Nucleus accumbens (tissue), 56 donors: ENCODE measurements at places on chromosomes 12 and 14.
A peak's percentile ranks its signal among the peaks of the same experiment; 100 is the strongest.

- DNase-seq: no peak
These were observed 5.9 kb downstream of the SDR9C7 start for GRCh38 chr12:56928262-56928661.

DNA sequence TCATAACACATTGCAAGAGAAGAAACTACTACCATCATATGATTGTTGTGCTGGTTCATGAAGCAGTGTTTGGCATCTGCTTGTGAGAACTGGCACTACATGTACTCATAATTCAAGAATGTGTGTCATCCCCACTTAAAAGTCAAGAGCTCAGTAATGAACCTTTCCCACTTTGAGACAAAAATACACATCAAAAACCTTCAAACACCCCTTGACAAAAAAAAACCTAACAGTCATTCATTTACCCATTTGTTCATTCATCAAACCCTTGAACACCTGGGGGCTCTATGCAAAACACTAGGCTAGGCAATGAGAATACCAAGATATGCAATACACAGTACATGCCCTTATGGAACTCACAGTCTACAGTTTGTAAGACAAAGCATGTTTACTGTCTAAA lies 40.0 kb downstream of the KIF21A start:
- no peak for DNase-seq

GRCh38 chr14:104929268-104930230 lies 4.9 kb downstream of the PLD4 start:
- DNase-seq: no peak

DNA sequence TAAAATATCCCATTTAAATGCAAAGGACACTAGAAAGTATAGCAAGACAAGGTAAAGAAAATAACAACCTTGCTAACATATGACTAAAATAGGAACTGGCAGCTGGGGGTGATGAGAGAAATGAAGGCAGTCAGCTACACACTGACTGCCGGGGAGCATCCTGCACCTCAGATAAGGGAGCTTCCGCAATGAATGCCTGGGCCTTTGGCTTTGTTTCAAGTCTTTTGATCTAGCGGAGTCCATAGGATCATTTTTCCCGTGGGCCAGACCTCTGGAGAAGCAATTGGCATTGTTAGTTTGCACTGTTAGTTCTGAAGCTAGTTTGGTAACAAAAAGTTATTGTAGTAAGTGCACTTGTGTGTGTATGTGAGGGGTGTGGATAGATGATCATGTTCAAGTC lies 639.9 kb downstream of the DIO2 start:
- no peak for DNase-seq

DNA sequence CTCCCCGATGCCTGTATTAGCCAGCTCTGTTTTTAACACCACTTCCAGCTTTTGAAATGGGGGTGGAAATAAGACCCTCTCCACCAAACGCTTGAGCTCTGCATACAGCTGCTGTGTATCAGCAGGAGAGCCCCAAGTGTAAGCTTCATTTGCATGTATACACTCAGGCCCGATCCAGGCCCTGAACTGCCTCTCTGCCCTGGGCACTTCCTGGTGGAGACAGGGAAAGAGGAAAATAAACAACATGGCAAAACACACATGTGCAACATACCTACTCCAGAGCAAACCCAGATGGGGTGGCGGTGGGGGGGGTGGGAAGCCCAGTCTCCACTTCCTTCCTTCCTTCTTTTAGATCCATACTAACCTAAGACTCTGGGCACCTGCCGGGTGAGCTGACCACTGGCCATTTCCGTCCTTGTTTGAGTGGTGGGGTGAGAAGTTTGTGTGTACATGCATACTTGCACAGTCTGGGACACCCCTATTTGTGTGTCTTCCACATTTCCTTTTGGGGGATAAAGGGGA lies 55.3 kb downstream of the RBM19 start:
- DNase-seq: no peak

DNA sequence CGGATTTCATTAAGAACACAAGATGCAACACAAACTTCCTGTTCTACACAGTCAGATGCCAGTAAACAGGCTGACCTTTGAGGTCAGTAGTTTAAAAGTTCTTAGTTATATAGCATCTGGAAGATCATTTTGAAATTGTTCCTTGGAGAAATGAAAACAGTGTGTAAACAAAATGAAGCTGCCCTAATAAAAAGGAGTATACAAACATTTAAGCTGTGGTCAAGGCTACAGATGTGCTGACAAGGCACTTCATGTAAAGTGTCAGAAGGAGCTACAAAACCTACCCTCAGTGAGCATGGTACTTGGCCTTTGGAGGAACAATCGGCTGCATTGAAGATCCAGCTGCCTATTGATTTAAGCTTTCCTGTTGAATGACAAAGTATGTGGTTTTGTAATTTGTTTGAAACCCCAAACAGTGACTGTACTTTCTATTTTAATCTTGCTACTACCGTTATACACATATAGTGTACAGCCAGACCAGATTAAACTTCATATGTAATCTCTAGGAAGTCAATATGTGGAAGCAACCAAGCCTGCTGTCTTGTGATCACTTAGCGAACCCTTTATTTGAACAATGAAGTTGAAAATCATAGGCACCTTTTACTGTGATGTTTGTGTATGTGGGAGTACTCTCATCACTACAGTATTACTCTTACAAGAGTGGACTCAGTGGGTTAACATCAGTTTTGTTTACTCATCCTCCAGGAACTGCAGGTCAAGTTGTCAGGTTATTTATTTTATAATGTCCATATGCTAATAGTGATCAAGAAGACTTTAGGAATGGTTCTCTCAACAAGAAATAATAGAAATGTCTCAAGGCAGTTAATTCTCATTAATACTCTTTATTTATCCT lies 13.5 kb downstream of the PTGER2 start:
- DNase-seq: no peak

DNA sequence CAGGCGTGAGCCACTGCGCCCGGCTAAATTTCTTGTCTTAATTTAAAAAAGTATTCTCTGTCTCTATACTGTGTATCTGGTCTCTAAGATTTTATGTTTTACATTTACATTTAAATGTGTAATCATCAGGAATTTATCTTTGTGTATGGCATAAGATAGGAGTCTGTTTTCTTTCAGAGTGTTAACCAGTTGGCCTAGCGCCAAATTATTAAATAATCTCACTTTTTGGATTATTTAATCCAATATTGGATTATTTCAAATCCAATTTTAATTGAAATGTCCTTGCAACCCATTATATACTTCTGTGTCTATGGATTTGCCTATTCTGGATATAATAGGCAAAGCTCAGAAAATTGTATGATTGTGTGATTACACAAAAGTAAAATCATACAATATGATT lies 45.0 kb downstream of the BAZ2A start:
- no peak for DNase-seq

- DNase-seq: no peak
These were observed 41.9 kb downstream of the DIP2B start for GRCh38 chr12:50546441-50547318.

GRCh38 chr12:5524116-5524768 lies 92.3 kb downstream of the NTF3 start:
- no peak for DNase-seq

GRCh38 chr12:126144603-126145002 lies 1079.4 kb downstream of the AACS start:
- DNase-seq: no peak

- DNase-seq: no peak
These were observed 2.7 kb downstream of the GAPDH start for GRCh38 chr12:6536894-6537579.

DNA sequence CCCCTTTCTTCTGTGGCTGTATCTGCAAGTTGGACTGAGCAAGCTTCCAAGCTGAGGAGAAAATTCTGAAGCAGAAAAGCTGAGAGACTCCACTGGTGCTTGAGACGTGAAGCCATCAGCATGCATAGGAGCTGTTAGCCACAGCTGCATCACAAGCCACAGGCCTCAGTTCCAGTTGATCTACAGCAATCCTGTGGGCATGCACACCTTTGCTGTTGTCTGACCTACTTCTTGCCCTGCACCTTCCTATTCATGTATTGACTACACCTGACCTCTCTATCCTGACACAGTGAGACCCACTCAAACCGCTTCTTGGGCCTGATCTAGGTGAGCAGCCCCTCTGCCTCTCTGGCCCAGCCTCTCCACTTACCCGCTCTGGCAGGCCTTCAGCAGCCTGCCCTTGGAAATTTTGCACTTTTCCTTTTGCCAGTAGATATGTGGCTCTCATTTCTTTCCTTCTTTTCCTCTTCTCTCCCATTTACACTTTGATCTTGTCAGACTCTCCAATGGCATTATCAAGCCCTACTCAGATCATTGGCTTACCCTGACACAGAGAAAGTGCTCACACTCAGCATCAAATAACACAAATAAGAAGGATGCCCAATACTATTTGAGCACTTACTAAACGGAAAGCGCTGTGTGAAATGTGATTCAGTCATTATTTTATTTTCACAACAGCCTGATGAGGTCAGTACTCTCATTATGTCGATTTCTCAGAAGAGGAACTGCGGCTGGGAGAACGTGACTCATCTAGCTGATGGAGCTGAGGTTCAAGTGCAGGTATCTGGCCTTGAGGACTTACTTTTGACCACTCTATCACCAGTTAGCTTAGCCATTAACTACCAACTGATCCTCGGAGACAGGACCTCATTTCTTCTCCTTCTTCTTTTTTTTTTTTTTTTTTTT lies 21.9 kb upstream of the PTGR2 start:
- DNase-seq: no peak

DNA sequence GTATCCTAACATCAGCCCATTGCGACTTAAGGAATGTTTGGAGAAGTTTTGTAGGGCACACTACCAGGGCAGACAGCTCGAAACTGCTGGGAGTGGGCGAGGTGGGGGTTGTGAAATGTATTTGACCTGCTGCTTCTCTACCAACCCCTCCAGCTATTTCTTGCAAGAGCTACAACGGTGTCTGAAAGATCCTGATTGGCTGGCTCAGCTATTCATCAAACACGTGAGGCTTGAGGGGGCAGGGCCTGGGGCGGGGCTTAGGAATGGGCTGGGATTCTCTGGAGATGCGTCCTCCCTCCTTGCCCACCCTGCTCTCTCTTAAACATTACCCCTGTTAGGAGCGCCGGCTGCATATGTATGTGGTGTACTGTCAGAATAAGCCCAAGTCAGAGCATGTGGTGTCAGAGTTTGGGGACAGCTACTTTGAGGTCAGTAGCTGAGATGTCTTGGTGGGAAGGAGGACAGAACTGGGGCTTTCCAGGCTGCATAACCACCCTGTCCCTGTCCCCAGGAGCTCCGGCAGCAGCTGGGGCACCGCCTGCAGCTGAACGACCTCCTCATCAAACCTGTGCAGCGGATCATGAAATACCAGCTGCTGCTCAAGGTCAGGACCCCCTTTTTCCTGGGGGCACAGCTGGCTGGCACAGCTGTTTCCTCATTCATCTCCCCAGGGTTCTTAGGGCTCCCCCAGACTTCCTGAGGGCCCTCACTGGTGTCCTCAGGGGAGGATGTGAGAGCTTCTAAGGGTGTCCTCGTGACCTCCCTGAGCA lies 3.1 kb downstream of the ARHGEF25 start:
- no peak for DNase-seq

- DNase-seq: no peak
These were observed 24.5 kb downstream of the PRMT8 start for GRCh38 chr12:3515506-3515905.

DNA sequence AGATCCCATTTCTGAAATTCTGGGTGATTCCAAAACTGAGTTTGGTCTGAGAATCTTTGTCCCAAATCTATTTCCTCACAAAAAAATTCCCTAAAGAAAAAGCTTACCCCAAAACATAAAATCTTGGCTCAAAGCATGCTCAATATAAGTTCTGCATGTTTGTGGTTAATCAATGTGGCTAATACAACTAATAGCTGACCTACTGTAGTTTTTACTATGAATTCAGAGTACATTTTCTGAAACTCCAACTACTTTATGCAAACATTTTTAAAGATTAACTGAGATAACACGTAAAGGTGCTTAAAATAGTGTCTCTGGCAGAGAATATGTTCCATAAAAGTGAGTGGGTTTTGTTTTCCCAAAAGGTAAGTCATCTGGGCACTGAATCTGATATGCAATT lies 133.1 kb downstream of the MED13L start:
- DNase-seq: no peak

- DNase-seq: no peak
These were observed 25.3 kb downstream of the PLEKHG3 start for GRCh38 chr14:64729386-64730060.

- no peak for DNase-seq
These were observed 72.3 kb upstream of the STXBP6 start for GRCh38 chr14:25122211-25122610.

DNA sequence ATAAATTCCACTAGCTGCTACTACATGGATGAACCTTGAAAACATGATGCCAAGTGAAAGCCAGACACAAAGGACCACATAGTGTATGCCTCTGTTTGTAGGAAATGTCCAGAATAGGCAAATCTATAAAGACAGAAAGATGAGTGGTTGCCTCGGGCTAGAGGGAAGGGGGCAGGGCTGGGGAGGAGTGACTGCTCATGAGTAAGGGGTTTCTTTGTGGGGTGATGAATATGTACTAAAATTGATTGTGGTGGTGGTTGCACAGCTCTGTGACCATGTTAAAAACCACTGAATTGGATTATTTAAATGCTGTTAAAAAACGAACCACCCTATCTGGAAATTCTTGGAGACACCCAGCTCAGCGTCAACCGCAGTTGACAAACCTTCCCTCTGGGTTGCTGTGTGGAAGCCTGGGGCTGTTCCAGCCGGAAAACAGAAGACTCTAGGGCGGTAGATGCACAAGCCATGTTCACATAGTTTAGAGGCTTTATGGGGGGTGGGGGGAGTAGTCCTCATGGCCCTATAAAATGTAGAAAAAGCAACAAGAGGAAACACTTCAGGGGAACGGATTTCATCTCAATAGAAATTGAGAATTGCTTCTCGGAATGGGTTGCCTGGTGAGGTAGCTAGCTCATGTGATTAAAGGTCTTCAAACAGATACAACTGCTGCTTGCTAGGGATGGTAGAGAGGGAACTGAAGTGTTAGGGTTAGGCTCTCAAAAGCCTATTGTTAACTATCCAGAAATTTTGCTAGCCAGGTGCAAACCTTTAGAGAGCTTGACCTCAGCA lies 29.4 kb downstream of the RIN3 start:
- no peak for DNase-seq

GRCh38 chr12:97877404-97877803 lies 414.8 kb downstream of the RMST start:
- DNase-seq: no peak

GRCh38 chr12:92029136-92029535 lies 116.5 kb downstream of the BTG1 start:
- DNase-seq: no peak

GRCh38 chr14:20383636-20384035 lies 29.7 kb downstream of the TEP1 start:
- no peak for DNase-seq

GRCh38 chr14:67317822-67318221 lies 41.8 kb downstream of the ATP6V1D start:
- DNase-seq: no peak

- peak; percentile 4 for DNase-seq
These were observed 858 bp upstream of the FRMD6 start for GRCh38 chr14:51650716-51651387.

DNA sequence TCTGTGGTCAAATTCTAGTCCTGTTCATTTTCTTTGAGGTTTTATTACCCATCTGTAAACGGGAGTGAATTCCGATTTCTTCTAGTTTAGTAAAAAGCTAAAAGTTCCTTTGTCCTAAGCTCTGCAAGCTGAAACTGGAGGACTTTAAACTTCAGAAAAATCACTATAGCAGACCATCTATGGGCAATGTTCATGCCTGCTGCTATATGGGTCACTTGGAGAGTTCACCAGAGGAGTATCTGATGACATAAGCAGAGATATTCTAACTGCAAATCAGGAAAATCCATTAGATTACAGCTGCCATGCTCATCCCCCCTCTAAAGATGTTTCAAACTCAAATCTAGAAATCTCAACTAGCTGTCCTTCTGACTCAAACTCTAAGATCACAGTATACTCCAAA lies 193.0 kb upstream of the RTL1 start:
- no peak for DNase-seq
